ENCODE measurements at places on chromosomes 6 and 20.
A peak's percentile ranks its signal among the peaks of the same experiment; 100 is the strongest.

GRCh38 chr6:7172649-7173048, 64.9 kb downstream of the RREB1 start:
- DNase-seq, result no peak

DNA sequence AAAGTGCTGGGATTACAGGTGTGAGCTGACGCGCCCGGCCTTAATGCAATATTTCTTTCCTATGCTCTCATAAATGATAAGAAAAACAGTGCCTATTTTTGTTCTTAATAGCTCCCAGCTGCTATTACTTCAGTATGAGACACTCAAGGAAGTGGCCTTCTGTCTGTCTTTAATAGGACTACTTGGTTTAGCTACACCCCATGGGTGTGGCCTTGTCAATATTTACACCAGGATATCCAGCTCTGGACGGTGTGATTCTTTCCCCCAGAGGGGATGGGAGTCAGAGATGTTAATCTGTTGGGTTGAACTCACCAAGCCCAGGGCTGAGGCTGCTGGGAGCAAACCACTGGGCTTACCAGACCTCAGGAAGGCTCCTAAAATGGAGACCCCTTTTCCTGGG, 134.2 kb downstream of the CEP57L1 start:
- DNase-seq, result no peak

DNA sequence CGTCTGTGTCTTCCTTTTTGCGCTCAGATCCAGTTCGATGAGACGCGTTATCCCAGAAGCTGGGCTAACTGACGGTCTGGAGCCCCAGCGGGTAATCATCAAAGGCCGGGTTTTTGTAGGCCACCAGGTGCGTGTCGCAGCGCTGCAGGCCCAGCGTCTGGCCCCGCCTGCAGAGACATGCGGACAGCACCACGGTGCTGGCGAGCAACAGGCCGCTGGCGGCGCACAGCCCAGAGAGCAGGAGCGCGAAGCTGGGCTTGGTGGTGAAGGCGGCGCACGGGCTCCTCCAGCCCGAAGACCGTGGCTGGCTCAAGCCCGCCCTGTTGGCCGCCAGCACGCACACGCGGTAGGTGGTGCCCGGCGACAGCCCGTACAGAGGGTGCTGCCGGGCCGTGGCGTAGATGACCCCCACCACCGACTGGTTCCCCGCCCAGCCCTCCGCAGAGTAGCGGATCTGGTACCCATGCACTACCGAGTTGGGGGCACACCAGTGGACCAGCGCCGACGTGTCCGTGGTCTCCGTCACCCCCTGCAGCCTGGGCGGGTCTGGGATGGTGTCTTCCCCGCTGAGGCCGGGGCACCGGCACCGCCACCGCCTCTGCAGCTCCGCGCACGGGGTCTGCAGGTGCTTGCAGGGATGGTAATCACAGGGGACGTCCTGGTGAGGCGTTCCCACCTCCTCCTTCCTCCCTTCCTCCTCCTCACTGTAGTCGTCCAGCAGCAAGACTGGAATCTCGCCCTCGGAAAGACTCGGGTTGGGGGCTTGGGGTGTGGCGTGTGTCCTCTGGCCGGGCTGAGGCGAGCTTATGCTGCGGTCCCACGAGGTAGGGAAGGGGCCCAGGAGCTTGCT, 12.7 kb downstream of the LRRN4 start:
- no peak for DNase-seq

GRCh38 chr6:134424165-134424797, 106.4 kb upstream of the SGK1 start:
- no peak for DNase-seq

DNA sequence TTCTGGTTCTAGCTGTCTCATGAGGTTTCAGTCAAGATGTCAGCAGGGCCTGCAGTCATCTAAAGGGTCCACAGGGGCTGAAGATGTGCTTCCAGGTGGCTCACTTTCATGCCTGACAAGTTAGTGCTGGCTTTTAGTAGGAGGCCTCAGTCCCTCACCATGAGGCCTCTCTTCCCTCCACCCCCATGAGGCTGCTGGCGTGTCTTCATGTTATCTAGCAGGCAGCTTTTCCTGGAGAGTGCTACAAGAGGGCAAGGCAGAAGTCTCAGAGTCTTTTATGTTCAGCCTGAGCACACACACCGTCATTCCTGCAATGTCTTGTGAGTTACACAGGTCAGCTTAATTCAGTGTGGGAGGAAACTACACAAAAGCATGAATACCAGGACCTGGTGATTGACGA, 769.9 kb downstream of the HDGFL1 start:
- DNase-seq, result no peak

DNA sequence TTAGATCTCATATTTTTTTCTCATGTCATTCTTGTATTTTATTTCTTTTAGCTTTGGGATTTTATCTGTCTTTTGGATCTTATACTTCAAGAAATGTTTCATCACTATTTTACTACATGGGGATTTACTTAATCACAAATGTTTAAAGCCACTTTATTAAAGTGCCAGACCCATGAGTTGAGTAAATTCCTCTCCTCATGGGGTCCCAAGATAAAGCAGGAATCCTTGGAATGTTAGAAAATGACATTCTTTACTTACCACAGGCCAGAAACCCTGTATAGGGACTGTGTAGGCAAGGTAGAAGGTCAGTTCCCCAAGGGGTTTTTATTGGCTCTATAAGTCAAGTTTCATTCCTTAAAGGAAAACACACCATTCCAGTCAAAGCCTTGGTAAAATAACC, 28.4 kb upstream of the OR2J2 start:
- DNase-seq, result no peak

DNA sequence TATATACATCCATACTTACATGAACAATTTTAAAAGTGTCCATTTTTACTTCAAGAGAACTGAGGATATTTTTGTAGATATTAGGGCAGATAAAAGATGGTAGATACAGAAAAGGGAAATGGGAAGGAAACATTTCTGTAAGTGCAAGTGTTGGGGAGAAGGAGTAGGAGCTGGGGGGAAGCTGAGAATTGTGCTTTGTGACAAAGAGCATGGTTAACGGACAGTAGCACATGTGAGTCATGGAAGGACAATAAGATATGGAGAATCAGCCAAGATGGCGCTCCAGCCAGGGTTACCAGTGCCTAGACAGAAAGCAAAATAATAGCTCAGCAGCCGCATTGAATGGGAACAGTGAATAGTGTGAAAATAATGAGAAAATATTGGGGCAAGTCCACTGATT, 12.7 kb upstream of the HLA-DRB1 start:
- DNase-seq, result no peak

GRCh38 chr6:82022614-82023129, 224.9 kb downstream of the IBTK start:
- DNase-seq, result no peak

- DNase-seq, result no peak
Observed at GRCh38 chr6:71410164-71410566, 121.6 kb downstream of the OGFRL1 start.

DNA sequence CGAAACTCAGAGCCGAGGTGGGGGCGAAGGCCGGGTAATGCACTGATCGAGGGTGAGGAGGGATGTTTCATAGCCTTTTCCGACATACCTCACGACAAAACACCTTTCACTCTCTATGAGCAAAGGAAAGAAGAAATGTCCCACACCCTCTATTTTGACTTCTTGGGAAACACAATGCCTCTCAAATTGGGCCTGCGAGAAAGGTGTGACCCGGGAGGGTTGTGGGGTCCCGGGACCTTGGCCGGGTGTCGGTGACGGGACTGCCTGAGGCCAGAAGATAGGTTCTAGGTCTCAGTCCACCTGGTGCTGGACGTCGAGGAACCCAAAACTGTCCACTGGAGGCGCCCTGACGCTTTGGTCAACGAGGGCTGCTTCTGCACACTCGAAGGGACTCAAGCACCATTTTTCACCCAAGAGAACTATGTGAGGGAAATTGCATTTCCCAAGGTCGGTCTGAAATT, 41.1 kb upstream of the OSTM1 start:
- no peak for DNase-seq

DNA sequence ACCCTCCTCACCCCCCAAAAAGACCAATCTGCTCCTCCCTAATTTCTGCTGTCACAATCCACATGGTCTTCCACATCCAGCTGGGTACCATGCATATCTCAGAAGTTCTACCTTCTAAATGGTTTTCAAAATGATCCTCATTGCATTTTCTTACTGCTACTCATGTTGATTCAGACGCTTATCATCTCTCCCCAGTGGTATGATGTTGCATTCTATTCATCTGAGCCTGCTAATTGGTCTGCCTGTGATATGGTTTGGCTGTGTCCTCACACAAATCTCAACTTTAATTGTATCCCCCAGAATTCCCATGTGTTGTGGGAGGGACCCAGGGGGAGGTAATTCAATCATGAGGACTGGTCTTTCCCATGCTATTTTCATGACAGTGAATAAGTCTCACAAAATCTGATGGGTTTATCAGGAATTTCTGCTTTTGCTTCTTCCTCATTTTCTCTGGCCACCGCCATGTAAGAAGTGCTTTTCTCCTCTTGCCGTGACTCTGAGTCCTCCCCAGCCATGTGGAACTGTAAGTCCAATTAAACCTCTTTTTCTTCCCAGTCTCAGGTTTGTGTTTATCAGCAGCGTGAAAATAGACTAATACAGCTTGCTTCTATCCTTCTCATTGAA, 41.4 kb upstream of the CLIC5 start:
- no peak for DNase-seq

DNA sequence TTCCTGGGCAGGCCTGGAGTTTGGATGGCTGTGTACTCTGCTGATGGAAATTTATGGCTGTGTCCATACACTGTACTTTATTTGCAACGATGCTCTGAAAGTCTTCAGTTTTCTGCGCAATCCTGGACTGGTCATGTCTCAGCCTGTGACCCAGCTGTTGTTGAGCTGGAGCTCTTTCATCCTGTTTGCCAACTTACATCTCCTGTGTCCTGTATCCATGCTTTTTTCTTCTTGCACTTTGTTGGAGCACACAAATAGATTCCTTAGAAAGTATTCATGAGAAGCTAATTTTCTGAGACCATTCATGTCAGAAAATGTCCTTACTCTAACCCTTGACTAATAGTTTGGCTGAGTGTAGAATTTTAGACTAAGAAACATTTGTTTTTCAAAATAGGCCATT, 251.2 kb downstream of the BCKDHB start:
- no peak for DNase-seq

DNA sequence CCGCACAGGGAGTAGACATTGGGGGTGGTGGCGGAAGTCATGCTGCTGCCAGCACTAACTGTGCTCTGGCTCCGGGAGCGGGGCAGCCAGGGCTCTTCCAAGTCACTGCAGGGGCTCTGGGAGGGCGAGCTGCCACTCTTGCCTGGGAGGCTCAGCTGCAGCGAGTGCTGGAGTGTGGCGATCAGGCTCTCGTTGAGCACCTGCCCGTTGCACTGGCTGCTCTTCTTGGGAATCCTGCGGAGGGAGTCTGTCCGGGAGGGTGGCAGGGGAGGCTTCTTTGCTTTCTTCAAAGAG, 28.0 kb downstream of the HEBP2 start:
- no peak for DNase-seq

DNA sequence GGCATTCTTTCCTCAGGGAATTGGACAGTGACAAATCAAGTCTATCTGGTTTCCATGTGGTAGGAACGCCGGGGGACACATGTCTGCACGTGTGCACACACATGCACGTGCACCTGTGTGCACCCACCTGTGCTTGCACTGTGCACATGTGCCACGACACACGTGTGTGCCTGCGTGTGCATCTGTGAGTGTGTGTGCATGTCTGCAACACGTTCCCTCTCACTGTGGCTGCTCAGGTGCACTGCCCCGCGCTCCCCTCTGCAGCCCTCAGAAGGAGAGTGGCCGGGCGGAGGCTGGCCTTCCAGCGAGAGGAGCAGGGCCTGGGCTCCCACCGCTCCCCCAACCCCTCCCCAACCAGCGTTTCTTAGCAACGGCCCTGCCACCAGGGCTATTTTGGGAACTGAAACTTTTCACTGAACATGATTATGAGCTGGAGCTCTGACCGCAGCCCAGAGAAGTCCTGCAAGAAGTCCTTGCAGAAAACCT, 147.8 kb downstream of the PHACTR3 start:
- DNase-seq, result no peak

GRCh38 chr6:132998418-132998817, 184.0 kb downstream of the RPS12 start:
- DNase-seq, result no peak

DNA sequence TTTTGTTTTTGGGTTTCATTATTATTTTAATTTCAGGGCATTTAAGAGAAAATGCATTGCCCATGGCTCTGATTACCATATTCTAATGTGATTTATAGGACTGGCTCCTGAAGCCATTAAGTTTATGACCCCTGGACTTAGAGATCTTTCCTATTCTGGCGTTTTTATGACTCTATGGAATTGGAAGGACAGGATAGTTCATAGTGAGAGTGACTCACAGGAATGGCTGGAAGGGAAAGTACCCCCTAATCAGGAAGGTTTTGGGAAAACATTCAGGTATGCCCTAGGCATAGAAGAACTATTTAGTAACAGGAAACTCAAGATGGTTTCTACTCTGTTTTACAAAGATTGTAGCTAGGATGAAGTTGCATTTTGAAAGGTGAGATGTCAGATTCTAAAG, 108.6 kb upstream of the SLC2A12 start:
- no peak for DNase-seq

GRCh38 chr20:46108435-46108841, 9.7 kb upstream of the CD40 start:
- DNase-seq, result no peak

DNA sequence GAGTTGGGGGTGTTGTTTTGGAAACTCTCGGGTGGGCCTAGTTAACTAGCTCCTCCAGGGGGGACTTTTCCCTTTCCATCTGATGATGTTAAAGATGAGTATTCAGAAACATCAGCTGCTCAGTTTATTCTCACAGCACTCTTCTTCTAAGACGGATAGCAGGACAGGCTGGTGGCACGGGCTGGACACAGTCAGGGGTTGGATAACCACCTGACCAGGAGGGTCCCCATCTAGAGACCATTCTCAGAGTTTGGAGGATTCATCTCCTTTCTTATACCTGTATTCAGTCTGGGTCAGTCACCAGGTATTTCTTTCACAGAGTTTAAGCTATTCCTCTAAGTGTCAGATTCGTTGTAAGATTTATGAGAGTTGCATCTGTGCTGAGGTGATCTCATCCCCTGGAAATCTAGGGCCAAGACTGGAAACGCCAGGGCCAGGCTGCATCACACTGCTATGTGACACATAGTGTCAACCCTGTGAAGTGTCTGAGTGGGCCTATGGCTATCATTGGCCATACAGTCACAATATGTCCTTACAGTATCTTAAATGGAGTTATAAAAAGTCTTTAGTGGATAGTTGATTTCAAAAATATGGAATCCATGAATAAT, 111.7 kb downstream of the FAM50B start:
- no peak for DNase-seq

- DNase-seq, result no peak
Observed at GRCh38 chr6:45495429-45496084, 117.8 kb upstream of the SUPT3H start.

- no peak for DNase-seq
Observed at GRCh38 chr6:168124921-168125320, 45.9 kb upstream of the FRMD1 start.

- no peak for DNase-seq
Observed at GRCh38 chr6:117870486-117871242, 36.4 kb upstream of the SLC35F1 start.

GRCh38 chr6:13873288-13874190, 51.2 kb upstream of the RNF182 start:
- DNase-seq, result peak; percentile 29

GRCh38 chr20:45998337-45998736, 10.4 kb upstream of the MMP9 start:
- no peak for DNase-seq
